ENCODE measurements at places on chromosomes 3 and 15.

DNA sequence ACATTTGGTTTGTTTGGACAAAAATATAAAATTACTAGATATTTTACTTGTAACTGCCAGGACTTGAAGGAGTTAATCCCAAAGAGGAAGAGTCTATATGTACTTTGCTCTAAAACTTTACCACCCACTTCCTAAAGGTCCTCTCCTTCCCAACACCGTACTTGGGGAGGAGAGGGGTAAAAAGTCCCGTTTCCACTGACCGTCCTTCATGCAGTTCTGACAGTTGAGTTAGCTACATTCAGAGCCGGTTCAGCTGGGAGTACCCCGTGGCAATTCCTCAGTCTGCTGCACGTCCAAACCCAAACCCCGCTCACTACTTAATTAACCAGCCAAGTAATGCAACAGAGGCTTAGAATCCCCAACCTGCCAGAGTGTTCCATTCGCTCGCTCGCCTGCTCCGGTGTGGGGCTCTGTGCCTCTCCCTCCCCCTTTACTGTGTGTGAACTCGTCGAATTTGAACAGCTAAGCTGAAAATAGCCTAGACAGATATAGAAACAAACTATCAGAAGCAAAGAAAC lies 519.7 kb downstream of the FOXP1 start:
- DNase-seq: peak; percentile 59

- DNase-seq: peak; percentile 95
These were observed 642 bp downstream of the ZBTB11 start for GRCh38 chr3:101676216-101676764.

- DNase-seq: no peak
These were observed 13.0 kb upstream of the TNK2 start for GRCh38 chr3:195921334-195921791.

- no peak for DNase-seq
These were observed 108.2 kb upstream of the MBNL1 start for GRCh38 chr3:152160350-152161011.

- DNase-seq: no peak
These were observed 10.2 kb upstream of the HTR3C start for GRCh38 chr3:184042617-184043016.

- DNase-seq: no peak
These were observed 48.9 kb upstream of the GMNC start for GRCh38 chr3:190911382-190911781.

DNA sequence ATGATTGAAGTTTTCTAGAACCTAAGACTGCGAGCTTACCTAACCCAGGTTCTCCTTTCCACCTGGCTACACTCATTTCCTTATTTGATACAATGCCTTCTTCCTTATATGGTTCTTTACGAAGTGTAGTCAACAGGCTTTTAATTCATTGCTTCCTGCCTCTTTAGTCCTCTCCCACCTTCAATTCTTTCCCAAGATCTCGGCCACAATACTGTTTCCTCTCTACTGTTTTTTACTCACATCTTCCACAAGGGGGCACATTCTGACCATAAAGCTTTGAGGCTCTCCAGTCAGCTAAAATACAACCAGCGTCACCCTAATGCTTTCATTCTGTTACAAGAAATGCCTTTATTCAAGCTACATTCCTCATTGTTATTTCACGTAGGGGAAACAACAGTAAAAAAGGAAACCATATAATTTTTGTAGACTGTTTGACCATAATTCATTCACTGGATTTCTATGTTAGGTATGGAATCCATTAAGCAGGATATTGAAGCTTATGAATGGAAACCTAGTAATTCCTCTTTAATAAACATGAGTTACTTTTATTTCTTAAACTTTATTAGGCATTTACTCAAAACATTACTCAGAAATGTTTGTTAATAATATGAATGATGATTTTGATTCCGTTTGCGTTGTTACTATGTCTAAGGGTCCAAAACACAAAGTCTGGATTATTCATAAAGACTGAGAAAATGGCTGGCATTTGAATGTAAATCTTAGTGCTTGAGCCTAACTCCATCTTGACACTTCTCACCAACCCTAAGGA lies 29.5 kb upstream of the VEPH1 start:
- no peak for DNase-seq

DNA sequence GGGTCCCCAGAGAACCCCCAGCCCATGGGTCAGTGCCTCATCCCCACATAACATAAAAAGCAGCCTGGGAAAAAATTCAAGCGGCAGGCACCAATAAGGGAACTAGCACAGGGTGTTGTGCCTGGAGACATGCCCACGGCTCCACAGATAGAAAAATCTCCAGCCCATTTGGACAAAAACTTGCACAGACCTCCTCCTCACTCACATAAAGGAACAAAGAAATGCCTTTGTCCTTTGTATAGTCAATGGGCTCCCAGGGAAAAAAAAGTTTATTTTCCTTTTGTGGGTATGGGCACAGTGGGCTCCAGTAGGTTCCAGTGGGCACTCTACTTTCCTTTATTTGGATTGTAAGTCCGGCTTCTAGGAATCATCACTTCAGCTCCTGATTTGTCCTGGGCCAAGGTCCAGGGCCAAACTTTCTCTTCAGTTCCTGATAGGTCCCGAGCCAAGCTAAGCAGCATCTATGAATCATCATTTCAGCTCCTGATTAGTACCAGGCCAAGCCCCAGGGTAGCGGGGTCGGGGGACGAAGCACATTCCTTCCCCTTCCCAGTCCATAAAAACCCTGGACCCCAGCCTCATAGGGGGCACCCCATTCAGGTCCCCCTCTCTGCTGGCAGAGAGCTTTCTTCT lies 1.6 kb upstream of the DNAH12 start:
- DNase-seq: no peak

DNA sequence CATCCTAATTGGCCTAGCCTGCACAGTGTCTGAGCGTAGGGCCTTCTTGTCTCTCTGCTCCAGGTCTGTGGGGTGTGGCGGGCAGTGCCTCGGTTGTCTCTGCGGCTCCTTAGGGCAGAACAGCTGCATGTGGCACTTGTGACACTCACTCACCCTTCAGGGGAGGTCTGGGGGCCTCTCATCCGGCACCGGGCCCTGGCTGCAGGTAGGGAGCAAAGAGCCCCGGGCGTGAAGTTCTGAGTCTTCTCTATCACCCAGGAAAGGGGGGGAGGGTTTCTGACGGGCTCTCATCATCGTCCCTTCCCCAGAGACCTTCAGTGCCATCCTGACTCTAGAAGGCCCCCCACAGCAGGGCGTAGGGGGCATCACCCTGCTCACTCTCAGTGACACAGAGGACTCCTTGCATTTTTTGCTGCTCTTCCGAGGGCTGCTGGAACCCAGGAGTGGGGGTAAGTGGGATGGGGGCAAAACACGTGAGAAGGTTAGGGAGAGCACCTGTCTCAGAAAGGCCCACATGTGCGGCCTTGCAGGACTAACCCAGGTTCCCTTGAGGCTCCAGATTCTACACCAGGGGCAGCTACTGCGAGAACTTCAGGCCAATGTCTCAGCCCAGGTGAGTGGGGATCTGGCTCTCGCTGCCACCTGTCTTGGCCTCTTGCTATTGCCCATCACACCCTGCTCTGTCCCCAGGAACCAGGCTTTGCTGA lies 2.6 kb downstream of the CHRD start:
- DNase-seq: no peak

- no peak for DNase-seq
These were observed 156.3 kb downstream of the TIGIT start for GRCh38 chr3:114450008-114450596.

DNA sequence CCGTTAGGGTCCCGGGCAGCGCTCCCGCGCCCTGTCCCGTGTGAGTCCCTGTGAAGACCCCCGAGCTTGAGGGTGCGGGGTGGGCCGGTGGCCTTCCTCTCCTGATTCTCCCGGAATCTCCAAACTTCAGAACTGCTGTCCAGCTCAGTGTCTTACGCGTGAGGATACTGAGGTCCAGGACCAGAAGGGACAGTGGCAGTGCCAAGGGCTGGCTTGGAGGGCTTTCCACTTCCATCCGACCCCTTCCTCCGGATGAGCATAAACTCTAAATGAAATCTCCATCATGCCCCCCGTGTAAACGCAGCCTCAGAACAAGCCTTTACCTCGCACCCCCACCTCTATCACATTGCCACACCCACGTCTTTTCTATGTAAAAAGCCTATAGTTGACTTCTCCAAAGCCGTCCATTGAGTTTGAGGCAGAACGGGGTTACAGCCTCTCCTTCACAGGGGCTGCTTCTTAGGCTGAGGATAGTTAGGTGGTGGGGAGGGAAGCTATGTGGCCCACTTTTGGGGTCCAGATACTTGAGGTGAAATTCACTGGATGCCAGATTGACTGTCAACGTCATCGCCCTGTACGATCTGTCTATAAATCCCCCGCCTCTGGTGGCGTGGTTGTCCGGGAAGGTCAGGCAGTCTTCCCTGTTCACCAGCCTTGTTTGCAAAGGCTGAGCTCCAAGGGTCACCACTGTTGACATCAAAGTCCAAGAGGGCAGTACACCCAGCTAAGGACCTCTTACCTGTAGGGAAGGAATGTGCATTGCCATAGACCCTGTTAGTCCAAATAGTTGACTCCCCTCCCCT lies 1.1 kb downstream of the EDEM1 start:
- peak; percentile 34 for DNase-seq

GRCh38 chr15:99662903-99663302 lies 70.3 kb downstream of the LYSMD4 start:
- DNase-seq: no peak

- DNase-seq: no peak
These were observed 12.1 kb upstream of the TFG start for GRCh38 chr3:100697172-100697571.

GRCh38 chr15:74345051-74345450 lies 22.4 kb downstream of the CYP11A1 start:
- no peak for DNase-seq

DNA sequence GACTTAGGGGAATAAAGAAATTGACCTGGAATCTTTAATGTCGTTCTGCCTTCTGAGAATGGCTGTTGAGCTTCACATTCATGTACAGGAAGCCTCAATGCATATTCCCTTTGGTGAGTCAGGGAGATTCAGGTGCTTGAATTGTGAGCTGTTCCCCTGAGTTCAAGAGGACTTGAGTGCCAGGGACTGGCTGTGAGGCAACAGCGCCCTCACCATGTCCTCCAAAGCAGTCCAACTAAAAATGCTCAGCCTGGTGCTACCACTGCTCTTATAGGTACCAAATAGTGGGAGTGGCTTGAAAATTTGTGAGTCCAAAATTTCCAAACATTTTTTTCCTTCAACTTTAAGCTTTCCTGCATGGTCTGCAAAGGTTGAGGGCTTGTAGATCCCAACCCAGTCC lies 54.1 kb downstream of the LEO1 start:
- no peak for DNase-seq

GRCh38 chr15:60682615-60683014 lies 203.7 kb upstream of the ICE2 start:
- no peak for DNase-seq

GRCh38 chr3:136135039-136135802 lies 60.9 kb downstream of the MSL2 start:
- no peak for DNase-seq

DNA sequence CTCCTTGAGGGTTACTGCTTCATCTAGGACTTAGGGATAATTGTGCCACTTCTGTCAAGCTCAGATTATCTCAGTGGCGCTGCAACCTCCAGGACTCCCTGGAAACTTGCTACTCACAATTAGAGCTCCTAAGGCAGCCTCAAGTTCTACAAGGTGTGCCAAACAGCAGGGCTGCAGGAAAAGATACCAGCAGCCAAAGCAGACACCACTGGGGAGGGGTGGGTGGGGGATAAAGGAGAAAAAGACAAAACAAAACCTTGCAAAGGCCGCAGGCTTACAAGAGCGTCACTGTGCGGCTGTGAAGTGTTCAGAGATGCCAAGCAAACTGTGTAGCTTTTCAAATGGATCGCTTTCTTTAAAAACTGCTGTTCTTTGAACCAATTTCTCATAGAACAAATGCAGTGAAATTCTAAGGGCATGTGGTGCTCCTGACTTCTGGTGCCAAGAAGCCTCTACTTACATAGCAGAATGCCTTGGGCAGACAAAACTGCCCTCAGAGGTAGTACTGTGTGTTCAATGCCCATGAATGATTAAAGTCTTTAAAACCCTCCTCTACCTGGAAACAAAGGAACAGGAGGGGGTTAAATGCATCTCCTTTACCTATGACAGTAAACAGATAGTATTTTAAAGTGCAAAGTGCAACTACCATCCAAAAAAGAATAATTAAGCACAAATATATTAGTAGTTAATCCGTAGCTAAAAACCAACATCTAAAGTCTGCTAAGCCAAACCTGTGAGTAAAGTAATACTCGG lies 353.4 kb downstream of the FOXP1 start:
- no peak for DNase-seq

- no peak for DNase-seq
These were observed 155.4 kb downstream of the TP63 start for GRCh38 chr3:189786479-189787064.

DNA sequence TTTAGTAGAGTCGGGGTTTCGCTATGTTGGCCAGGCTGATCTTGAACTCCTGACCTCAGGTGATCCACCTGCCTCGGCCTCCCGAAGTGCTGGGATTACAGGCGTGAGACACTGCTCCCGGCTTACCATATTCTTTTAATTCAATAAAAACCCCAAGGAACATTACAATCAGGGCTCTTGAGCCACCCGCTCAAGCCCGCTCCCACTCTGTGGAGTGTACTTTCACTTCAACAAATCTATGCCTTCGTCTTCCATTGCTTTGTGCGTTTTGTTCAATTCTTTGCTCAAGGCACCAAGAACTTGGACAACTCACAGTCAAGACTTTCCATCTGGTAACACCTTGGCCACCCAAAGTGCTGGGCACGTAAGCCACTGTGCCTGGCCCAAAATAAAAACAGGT lies 63.0 kb upstream of the PPIB start:
- no peak for DNase-seq

- DNase-seq: no peak
These were observed 708 bp upstream of the PTPN23 start for GRCh38 chr3:47380026-47380600.

GRCh38 chr15:80989081-80989517 lies 520 bp downstream of the MESD start:
- no peak for DNase-seq

GRCh38 chr3:53194210-53195065 lies 33.4 kb downstream of the PRKCD start:
- no peak for DNase-seq

GRCh38 chr15:94970802-94971201 lies 739.4 kb downstream of the MCTP2 start:
- DNase-seq: no peak

DNA sequence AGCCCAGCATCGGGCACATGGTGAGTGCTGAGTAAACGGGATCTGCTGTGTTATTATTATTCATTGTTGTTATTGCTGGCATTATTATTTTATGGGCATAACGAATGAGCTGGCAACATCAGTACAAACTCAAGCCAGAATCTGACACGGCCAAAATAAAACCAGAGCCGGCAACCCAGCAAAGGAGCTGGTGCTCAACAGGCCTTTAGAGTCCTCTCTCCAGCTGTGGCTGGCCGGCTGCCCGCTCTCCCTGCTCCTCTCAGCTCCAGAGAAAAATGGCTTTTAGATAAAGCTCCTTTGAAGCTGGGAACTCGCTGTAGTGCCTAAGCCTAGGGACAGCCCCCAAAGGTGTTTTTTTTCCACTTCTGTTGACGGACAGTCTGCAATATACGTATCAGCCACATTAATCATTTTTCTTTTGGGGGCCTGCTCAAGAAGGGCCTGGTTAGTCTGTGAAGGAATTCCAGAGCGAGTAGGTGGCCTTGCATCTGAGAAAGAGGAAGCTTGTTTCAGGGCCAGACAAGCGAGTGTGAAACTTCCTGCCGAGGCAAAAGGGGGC lies 193.9 kb upstream of the UBE2E1 start:
- DNase-seq: no peak

- no peak for DNase-seq
These were observed 5.6 kb downstream of the PCYT1A start for GRCh38 chr3:196281962-196282361.

GRCh38 chr3:23421811-23422516 lies 218.8 kb downstream of the UBE2E2 start:
- no peak for DNase-seq
